RWPE1 (cell line): ENCODE measurements at places on chromosomes 5 and 9.

- DNase-seq, result no peak
Observed at GRCh38 chr5:112706446-112707016, 31.2 kb upstream of the APC start.

GRCh38 chr9:108296056-108296455 lies 559.7 kb downstream of the ACTL7B start:
- peak; percentile 58 for DNase-seq

- DNase-seq, result peak; percentile 54
Observed at GRCh38 chr5:134003817-134004625, 754 bp downstream of the VDAC1 start.

- no peak for DNase-seq
Observed at GRCh38 chr5:159955056-159955624, 38.9 kb downstream of the ADRA1B start.

GRCh38 chr5:135367076-135367475 lies 32.0 kb downstream of the MACROH2A1 start:
- DNase-seq, result no peak

GRCh38 chr9:88706193-88707113 lies 171.5 kb downstream of the NXNL2 start:
- no peak for DNase-seq

- no peak for DNase-seq
Observed at GRCh38 chr5:174325961-174326360, 280.5 kb downstream of the NSG2 start.

DNA sequence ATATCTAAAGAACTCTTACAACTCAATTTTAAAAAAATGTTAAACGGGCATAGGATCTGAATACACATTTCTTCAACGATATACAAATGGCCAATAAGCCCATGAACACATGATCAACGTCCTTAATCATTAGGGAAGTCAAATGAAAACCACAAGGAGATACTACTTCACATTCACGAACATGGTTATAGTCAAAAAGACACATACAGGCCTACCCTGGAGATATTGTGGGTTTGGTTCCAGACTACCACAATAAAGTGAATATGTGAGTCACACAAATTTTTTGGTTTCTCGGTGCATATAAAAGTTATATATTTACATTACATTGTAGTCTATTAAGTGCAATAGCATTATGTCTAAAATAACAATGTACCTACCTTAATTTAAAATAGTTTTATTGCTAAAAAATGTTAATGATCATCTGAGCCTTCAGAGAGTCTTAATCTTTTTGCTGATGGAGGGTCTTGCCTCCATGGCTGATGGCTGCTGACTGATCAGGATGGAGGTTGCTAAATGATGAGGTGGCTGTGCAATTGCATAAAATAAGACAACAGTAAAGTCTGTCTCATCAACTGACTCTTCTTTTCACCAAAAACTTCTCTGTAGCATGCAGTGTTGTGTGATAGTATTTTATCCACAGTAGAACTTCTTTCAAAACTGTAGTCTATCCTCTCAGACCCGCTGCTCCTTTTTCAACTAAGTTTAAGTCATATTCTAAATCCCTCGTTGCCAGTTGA lies 15.1 kb downstream of the AK3 start:
- DNase-seq, result no peak

DNA sequence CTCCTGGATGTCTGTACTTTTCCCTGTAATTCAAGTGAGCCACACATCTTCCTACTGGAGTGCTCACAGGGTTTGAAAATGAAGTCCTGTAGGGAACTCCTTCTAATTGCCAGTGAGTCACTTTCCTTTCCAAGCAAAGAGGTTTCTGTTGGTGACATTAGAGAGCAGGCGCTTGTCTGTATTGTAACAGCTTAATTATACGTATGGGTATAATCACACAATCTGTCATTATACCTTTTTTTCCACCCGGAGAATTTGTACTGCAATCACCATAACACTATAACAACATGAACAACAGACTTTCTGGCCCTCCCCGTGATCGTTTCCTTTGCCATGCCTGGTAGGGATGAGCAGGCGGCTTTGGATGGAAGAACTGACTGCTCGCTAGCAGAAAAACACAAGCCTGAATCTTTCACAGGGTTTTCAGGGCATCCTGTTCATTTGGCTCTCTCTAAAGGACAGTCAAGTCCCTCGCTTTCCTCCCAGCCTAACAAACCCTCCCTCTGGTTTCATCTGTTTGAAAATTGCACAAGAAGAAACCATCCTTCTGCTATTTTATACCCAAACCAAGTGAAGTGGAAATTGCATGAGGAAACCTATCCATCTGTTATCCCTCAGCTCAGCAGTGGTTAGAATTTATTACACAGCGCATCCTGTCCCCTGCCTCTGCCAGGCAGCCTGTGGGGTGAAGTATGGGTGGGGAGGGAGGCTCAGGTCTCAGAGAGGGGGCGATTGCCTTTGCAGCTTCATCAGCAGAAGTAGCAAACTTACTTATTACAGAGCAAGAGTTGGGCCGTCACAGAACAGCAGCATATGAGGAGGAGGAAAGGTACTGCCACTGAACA lies 307.0 kb upstream of the TLE4 start:
- DNase-seq, result no peak

- no peak for DNase-seq
Observed at GRCh38 chr9:78243130-78243529, 7.3 kb downstream of the CEP78 start.

DNA sequence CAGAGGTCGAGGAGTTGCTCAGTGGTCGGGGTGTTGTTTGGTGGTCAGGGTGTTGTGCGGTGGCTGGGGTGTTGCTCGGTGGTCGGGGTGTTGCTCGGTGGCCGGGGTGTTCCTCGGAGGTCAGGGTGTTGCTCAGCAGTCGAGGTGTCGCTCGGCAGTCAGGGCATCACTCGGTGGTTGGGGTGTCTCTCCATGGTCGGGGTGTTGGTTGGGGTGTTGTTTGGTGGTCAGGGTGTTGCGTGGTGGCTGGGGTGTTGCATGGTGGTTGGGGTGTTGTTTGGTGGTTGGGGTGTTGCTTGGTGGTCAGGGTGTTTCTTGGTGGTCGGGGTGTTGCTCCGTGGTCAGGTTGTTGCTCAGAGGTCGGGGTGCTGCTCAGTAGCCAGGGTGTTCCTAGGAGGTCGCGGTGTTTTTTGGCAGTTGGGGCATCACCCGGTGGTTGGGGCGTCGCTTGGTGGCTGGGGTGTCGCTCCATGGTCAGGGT lies 11.0 kb upstream of the GPSM1 start:
- no peak for DNase-seq

- no peak for DNase-seq
Observed at GRCh38 chr9:137429546-137429890, 6.3 kb downstream of the NOXA1 start.

DNA sequence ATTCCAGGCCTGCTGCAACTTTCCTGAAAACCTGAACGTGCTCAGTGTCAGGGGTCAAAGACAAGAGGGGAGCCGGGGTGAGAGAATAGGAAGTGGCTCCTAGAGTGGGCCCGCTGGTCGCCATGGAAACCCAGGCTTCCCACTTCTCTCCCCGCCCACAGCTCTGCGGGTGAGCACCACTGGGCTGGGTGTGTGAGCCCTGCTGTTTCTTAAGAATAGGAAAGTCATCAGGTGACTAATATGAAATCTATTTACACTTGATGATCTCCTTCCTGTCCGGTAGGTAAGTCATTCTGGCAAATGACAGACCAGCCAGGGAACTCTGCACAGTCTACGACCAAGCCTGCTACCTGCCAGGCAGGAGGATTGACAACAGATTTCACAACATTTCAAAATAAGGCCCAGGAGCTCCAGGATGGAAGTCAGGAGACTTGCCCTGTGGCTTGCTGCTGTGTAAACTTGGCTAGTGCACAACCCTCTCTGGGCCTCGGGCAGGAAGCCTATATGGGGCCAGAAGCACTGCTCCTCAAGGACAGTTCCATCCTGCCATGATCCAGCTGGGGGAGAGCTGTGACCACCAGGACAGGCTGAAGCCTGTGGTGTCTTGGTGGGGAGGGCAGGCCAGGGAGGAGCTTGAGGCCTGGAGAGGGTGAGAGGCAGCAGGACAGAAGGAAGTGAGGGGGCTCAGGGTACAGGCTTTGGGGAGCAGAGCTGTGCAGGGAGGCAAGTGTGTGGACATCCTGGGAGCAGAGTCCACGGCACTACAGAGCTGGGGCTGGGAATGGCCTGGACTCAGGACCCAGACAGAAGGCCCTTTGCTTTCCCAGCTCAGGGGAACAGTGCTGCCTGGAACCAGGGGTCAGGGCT lies 60.6 kb downstream of the SHB start:
- peak; percentile 94 for DNase-seq

DNA sequence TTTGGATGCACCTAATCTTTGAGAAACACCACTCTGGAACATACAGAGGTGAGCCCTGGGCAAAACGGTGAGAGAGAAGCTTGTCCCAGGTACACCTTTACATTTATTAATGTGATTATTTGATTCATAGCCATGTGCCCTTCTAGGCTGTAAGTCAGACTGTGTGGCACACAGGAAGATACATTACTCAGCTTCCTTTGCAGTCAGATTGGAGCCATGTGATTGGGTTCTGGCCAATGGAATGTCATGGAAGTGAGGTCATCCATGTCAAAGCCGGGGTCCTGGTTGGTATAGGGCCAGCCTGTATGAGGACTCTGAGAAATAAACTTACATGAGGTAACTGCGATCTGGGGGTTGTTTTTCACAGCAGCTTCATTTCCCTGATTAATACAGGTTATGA lies 106.8 kb upstream of the CD180 start:
- DNase-seq, result peak; percentile 27

- no peak for DNase-seq
Observed at GRCh38 chr9:97528529-97529230, 27.2 kb downstream of the TMOD1 start.

DNA sequence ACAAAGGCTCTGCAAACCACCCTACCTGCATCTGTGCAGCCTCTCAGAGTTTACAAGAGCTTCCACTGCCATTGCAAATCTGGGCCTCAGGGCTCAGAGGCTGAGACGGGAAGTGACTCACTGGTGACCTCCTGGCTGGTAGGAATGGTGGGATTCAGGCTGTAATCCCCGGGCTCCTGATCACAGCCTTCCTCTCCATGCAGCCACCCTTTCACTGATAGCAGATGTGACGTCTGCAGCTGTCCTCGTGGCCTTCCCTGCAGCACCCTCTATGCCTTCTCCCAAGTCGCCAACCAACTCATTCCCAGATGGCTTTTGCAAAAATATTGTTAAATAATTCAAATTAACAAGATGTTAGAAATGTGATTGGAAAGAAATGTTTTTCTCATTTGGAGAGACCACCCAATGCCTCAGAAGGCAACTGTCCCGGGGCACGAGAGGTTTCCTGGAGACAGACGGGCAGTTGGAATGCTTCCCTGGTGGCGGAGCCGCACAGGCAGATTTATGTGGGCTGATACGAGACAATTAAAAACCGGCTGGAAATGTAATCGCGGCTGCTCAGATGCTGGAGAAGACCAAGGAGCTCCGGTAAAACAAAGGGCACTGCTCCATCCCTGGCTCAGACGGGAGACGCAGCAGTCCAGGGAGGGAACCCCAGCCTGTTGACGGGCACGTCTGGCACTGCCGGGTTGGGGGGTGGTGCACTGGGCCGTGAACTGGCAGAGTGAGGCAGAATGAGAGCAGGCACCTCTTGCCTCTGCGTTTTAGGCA lies 34.4 kb upstream of the SLC25A51 start:
- DNase-seq, result peak; percentile 83

GRCh38 chr5:113330533-113331208 lies 104.1 kb downstream of the TSSK1B start:
- peak; percentile 78 for DNase-seq
